ENCODE measurements at places on chromosomes 12 and 14.

DNA sequence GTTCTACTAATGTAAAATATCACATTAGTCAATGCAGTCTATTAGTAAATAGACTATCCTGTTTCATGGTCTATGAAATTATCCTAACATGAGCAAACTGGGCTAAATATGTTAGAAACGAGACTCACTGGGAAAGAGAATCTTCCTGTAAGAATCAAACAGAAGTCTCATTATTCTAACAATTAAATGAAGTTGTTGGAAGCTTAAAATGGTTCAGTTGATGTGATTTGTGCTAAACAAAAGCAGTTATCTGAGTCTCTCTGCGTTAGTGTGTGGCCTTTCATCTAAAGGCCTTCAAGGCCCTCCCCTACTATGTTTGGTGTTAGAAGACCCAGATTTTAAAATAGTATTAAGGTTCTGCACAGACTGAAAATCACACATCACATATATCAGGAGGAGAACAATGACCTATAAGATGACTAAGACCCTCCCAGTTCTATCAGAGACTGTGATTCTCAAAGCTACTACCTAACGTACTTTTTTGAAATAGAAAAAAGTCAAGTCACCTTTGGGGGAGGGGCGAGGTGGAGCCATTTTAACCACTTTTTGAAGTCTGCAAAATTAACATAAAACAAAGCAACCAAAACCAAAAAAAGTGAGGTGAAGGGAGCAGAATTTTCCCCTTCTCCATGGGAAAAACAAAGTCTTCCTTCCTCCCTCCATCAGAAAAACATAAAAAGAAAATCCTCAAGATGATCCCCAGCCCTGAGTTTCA is 82.3 kb downstream of the DENND5B start:
- DNase-seq, result no peak

- DNase-seq, result no peak
These were observed 25.6 kb downstream of the MNAT1 start for GRCh38 chr14:60760209-60760608.

GRCh38 chr14:56664811-56665421 is 85.3 kb downstream of the TMEM260 start:
- DNase-seq, result no peak

GRCh38 chr12:52202361-52203078 is 10.7 kb upstream of the KRT80 start:
- no peak for DNase-seq

DNA sequence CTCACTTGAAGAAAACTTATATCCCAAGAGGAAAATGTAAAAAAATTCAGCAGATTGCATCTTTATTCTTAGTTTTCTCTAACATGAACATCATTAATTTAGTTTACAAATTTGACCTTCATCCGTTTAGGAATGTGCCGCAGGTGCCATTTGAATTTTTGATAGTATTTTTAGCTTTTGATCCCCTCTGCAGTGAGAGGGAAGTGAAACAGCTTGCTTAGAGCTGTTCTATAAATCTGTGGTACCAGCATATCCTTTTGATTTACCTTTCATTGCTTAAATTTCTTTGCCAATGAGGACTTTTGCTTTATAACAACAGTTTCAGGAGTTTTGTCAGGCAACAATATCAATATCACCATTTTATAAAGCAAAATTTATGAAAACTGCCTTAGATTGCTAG is 32.7 kb downstream of the DUSP6 start:
- no peak for DNase-seq

- DNase-seq, result no peak
These were observed 27.1 kb downstream of the POLE start for GRCh38 chr12:132660052-132660451.

DNA sequence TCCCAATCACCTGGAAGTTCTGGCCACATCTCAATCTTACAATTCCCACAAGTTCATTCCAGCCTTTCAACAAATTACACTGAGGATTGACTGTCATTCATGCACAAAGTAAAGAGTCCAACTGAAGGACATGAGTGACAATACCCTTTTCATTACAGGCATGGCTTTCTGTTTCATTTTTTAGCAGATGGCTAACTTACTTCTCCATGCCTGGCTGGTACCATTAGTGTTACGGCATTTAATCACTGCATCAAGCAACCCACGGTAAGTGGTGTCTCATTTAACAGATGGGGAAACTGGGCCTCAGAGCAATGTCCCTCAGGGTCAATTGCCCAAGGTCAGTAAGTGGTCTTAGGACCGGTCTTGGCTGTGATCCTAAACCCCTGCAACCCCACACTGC is 114.4 kb downstream of the PRICKLE1 start:
- no peak for DNase-seq

DNA sequence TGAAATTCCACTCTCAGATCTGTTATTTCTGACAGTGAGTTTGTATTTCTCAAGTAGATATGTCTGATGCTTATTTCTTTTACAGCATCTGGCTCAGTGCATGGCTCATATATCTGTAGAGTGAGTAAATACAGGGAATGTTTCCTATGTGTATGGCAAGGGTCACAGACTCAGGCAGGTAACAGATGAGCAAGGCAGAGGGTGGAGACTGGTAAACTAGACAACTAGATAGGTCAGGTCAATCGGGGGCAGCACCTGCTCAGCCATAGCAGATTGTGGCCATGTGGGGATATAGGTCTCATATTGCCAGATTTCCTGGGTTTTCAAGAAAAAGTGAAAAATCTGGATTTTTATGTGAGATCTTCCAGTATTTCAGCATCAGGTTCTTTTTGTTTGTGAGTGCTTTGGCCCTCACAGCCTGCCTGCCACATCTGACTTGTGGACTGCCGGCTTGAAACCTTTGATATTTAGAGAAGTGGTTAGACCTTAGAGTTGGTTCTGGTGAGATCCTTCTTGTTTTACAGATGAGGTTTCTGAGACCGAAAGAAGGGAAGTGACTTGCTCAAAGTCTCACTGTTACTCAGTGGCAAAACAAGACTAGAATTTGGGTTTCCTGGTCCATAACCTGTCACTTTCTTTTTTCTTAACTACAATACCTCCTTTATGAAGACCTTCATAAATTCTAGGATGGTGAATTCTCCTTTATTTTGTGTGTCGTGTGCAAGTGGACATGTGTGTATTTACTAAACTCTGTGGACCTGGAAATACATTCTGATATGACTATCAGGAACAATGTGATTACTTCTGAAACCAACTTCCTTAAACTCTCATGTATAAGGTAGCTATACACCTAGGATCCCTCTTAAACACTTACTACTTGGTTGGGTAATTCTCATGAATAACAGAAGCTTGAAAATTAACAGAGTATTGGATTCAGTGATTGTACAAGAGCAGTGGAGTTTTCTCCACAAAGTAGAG is 34.4 kb downstream of the PROX2 start:
- no peak for DNase-seq

DNA sequence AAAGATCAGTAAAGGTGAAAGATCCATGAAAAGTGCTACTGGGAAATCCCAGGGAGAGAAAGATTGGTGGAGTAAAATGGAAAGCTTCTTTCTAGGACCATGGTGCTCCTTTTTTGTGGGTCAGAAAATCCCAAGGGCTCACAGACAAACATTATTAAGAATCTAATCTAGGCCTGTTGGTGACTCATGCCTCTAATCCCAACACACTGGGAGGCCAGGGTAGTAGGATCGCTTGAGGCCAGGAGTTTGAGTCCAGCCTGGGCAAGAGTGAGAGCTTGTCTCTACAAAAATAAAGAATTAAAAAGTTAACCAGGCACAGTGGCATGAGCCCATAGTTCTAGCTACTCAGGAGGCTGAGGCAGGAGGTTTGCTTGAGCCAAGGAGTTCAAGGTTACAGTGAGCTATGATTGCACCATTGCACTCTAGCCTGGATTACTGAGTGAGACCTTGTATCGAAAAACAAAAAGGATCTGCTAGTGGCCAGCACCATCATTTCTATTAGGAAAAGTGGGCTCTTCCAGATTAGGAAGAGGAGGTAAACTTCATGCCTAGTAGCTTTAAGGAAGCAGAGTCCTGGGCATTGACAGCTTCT is 43.0 kb downstream of the TXNRD1 start:
- no peak for DNase-seq

GRCh38 chr12:6827437-6827911 is 733 bp upstream of the P3H3 start:
- peak; percentile 23 for DNase-seq

DNA sequence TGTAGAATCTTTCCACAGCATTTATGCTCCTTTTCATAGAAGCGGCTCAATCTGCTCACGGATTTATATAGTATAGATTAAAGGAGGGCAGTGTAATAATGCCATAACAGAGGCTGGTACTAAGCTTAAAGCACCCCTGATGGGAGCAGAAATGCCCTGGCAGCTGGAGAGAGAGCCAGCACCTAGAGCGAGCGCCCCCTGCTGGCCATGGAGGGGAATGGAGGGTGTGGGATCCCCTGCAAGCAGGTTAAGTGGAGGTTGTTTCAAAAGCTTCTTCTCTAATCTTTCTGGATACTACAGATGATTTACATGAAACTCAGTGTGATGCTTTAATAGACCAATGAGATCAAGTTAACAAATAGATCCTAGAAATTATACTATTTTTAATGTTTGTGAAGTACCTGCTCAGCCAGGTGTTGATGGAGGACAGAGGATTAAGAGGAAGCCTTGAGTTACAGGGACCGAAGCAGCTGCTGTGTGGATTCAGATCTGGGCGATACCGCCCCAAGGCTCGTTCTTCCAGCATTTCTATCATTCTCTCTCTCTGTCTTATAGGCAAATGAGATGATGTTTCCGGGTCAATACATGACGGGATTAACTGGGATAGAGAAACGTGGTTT is 1519.3 kb upstream of the TMEM132C start:
- DNase-seq, result peak; percentile 28

- no peak for DNase-seq
These were observed 75.0 kb downstream of the PRMT8 start for GRCh38 chr12:3565985-3566384.

GRCh38 chr14:64745511-64746091 is 41.4 kb downstream of the PLEKHG3 start:
- no peak for DNase-seq

DNA sequence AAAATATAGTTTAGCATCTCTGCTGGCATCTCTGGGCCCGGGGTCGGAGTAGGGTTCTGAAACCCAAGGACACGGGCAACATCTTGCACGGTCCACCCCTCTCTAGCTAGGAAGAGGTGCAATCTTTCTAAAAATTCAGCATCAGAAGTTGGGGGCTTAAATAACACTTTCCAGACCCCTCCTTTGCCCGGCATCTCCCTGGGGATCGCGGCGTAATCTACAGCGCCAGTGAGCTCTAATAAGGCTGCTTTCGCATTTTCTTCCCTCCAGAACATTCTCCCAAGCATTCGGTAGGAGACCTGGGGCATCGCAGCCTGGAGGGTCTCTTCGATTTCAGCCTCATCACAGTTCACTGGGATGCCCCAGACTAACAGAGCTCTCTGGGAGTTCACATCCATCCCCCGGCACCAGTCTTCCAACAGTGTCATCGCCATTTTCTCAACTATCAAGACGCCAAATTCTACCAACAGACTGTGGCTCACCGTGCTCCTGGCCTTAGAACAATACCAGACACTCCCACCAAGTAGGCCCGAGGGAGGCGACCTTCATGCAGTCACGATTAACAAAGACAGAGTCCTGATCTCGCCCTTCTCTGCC is 880 bp downstream of the PNMA1 start:
- no peak for DNase-seq

DNA sequence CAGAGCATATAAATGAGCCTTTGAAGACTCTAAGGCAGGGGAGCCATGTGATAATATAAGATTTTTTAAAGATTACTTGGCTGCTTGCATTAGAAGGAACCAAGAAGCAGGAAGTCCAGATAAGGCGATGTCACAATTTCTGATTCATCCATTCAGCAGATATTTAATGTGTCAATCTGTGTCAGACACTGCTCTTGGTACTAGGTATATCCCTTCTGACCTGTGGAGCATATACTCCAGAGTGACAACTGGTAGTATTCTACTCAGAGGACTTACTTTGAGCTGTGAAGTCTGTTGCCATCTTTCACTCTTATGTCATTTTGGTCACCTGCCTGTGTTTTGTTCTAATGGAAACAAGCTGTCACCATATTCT is 10.7 kb downstream of the EID3 start:
- DNase-seq, result no peak

DNA sequence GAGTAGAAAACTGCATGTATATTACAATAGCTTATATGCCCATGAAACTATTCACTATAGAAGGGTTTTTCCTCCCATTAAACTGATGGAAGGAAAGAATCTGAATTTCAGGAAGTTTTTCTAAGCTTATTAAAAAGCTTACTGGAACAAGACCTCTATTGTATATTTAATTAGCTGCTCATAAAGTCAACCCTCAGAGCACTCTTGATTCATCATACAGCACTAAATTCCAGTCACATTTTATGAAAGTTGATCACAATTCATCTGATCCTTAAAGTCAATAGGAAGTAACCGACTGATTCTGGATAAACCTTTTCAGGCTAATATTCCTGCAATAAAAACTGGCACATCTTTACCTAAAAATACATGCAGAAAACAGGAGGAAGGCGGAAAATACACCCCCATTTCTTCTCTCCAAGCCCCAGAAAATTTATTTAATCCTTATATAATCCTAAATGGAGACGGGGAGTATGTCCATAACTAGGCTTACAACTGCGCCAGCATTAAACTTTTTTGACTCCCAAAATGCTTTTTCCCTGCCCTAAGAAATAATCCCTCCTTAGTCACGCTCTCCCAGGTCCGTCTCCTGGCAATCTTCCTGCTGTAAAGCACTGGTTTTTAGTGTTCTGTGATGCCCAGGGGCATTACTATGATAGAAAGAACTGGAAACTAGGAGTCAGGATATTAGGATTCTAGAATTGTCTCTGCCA is 35.3 kb downstream of the DICER1 start:
- DNase-seq, result no peak

DNA sequence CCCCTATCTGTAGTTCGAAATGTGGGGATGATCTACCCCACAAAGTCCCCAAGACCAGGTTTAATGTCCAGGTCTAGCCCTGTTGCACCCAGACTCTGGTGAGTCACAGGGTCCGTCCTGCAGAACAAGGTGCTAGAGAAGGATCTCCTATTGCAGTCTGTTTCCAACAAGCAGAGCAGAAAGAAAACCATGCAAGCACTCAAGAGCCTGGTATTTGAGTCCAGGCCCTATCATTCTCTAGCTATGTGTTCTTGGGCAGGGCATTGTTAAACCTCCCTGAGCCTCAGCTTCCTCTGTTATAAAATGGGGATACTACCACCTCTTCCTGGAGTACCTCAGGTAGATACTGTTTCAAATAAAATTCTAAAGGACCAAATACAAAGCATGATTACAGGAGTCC is 24.4 kb downstream of the MAP3K9 start:
- DNase-seq, result no peak

DNA sequence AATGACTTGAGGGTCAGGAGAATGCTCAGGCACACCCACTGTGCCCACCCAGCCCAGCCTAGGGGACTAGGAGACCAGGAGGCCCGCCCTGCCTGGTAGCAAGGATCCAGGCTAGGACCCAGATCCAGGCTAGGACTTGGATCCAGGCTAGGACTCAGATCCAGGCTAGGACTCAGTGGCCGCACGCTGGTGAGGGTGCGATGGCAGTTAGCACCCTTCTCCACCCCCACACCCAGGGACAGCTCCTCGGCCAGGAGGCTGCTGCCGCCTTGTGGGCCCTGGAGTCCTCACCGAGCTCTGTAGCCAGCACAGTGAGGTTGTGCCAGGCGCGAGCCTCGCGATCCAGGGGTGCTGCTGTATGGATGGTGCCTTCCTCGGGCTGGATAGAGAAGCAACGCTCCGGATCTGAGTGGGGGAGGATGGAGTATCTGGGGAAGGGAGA is 5.1 kb downstream of the CDH24 start:
- DNase-seq, result no peak

All from stimulated activated CD8-positive, alpha-beta memory T cell treated with anti-CD3 and anti-CD28 coated beads, Interleukin-4, amount 100 ng/mL, for 24 hours (primary cell).